NCI-H69 (cell line): ENCODE measurements at places on chromosomes 7 and 10.

DNA sequence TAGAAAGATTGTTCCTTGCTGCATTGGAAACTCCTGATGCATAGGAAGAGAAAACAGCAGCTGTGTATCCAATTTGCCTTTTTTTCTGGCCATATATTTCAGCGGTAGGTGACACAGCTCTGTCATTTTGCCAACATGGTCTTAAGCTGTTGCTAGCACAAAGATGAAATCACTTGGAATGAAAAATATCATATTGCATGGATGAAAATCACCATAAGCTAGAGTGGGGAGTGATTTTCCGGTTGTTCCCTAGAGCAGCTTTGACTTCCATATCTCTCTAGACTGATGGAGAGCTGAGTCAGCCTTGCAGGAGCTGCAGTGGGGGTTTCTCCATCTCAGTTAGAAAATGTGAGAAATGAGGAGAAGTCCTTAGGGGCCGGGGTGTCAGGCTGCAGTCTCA, 38.3 kb upstream of the BTBD16 start:
- no peak for DNase-seq

DNA sequence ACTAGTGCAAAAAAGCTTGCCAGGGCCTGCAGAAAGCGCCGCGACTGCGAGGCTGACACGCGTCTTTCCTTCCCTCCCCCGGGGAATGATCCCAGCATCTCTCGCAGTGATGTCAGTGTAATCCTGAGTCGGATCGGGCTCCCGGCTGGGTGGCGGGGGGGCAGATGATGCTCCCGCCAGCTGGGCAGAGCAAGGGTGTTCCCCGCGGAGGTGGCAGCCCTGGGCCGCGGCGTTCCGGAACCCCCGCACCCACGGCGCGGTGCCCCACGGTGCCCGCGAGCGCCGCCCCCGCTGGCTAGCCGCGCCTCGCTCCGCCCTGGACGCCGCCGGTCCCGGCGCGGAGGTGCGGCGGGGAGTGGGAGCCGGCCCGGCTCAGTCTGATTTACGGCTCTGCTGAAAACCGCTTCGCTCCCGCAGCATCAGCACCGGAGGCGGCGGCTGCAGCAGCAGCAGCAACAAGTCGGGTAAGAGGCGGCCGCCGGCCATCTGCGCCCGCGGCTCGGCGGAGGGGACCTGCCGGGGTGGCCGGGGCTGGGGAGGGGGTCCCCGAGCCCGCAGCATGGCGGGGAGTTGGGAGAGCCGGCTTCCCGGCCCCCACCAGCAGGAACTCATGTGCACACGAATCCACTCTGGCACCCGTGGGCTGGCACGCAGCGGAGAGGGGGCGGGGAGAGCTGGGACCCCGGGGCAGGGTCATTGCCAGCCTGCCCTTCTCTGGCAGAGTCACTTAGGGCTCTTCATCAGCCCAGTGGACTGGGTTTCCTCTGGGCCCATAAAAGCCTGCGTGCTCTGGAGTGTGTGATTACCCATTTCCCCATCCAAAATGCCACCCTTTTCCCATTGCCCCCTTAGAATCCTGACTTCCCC, at the start of gene ZNF365:
Gene ZNF365, plus strand, starts transcription at position 375 of the 867 bp plus-strand sequence. CDS start 1,825 bp downstream, outside the sequence.
- DNase-seq: peak; percentile 70

- no peak for DNase-seq
Observed at GRCh38 chr7:91685544-91685943, 195.0 kb downstream of the MTERF1 start.

DNA sequence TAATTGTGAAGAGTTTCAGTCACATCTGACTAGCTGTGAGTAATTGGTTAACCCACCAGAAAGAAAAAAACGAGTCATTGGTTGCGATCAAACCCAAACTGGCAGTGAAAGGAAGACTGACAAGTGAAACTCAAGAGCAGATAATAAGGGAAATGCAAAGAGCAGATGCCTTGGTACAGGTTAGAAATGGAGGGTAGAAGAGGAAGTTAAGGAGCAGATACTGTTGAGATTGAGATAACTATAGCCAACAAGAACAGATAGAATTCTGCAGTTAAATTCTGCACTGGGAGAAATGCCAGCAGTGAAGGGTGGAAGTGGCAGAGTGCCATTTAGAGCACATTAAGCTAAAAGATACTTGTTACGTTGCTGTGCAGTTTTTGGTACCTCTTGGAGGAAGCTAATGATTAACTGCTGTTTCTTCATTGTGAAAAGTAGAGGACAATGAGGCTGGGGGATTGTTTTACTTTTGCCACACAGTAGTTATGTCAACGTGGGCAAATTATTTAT, 65.8 kb downstream of the CDK13 start:
- peak; percentile 15 for DNase-seq

DNA sequence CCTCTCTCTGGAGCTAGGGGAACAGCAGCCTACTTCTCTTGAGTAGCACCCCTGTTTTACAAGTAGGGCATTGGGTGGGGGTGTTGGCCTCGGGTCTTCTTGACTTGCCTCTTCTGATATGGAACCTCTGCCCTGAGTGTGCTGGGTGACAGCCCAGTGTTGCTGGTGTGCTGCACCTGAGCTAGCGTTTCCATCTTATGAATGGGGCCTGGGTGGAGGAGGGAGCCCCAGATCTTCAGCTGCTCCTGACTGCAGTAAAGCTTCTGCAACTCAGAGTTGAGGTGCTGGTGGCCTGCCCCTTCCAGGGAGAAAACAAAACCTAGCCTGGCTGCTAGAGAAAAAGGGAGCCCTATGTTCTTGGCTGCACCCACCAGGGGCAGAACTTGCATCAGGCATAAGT, 202.5 kb upstream of the SHH start:
- no peak for DNase-seq

DNA sequence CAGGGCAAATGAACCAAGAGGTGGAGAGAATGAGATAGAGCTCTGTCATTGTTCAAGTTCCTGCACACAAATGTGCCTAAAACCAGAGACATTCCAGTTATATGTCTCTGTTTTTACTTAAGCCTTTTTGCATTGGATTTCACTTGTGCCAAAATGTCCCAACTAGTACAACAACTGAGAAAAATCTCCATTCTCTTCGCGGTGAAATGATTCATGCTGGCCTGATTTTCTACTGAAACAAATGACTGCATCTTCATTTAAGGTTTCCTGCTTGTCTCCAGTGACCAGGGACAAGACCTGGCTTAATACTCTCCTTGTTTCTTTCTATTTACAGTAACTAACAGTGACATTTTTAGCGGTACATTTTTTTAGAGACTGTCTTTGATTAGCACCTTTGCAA, 714.9 kb downstream of the KCNMA1 start:
- no peak for DNase-seq

DNA sequence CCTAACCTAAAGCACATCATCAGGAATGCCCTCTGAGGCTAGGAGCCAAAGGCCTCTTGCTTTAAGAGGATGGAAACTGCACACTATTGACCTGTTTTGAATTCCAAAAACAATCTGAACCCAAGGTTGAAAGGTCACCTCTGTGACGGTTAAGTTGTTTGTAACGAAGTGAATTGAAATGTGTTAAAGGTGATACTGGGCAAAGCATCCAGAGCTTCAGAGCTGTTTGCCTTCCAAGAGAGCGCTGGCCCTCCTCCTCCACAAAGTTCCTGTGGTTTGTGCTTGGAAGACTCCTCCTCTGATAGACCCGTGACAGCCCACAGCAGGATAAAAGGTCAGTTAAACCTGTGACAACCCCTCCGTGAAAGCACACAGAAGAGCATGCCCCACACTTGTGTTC, 133.7 kb upstream of the CTTNBP2 start:
- no peak for DNase-seq
